ENCODE measurements at places on chromosomes 7 and 10.
A peak's percentile ranks its signal among the peaks of the same experiment; 100 is the strongest.

DNA sequence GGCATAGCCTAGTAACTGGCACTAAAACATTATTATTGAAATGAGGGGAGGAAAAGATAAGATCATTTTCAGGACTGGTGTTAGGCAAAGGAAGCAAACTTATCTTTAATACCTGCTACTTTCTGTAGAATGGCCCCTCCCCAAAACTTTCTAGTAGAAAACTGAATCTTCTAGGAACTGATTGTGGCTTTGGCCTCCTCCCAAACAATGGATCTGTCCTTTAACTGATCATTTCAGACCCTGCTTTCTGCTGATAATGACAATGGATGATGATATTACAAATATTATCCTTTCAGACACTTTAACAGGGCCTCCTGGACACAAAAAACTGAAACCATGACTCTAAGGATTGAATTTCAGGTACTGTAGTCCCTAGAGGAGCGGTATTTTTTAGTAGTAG is 55.1 kb downstream of the EZH2 start:
- no peak for DNase-seq

GRCh38 chr7:28698840-28699239 is 259.3 kb downstream of the TRIL start:
- DNase-seq: no peak

DNA sequence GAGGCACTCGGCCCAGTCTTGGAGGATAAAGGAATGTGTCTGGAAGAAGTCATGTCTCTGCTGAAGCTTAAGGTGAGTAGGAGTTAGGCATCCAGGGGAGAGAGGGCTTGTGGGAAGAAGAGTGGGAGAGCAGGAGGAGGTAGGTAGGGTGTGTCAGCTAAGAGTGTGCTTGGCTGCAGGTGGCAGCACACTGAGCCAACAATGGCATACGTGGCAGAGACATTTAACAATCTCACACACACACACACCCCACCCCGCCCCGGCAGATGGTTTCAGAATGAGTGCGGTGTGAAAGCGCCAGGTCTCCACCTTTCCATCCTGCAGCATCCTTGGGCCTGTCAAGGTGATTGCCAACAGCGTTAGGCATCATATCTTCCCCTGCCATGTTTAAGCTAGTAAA is 11.2 kb upstream of the ARPC1A start:
- no peak for DNase-seq

- DNase-seq: peak; percentile 71
Measured at GRCh38 chr10:102775935-102776669, 32.4 kb downstream of the WBP1L start.

DNA sequence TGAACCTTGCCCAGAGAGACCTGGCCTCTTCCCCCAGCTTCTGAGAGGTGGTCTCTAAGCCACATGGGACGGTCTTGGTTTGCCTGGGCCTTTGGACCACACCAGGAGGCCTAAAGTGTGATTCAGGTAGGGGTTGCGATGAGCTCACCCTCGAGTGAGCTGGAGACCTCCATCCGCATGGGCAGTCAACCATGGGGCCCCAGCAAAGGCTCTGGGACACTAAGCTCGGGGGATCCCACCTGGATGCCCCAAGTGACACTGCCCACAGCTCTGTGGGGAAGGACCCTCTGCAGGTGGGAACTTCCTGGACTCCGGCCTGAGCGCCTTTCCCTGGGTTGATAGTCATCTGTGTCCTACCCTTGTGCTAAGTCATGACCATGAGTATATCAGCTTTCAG is 57.1 kb upstream of the FAM20C start:
- no peak for DNase-seq

All from hippocampal formation (tissue), 2 donors.